ENCODE measurements at places on chromosomes 4 and X. TPM values are rescaled to one million over a fixed set of nuclear protein-coding genes. Genes with fewer than 3 reads are reported as not detected.

THAP9 gene
- 7.1 TPM for total RNA-seq

DNA sequence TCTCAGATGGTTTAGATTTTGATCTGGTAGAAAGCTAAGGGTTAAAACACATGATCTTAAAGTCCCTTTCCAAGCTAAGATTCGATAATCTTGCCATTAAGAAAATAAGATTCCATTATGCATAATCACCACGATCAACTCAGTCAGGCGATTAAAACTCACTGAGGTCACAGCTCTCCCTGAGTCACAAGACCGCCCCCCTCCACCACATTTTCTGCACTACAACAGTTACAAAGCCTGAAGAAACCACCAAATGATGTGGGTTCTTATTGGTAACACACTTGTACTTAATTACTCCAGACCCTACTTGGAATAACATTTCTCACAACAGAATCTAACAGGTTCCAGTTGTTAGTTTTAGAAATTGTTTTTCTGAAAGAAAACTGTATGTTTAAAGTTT, 62.8 kb downstream of the SH3KBP1 start:
- DNase-seq = no peak

GPR173 gene
- 2.5 TPM for total RNA-seq

DNA sequence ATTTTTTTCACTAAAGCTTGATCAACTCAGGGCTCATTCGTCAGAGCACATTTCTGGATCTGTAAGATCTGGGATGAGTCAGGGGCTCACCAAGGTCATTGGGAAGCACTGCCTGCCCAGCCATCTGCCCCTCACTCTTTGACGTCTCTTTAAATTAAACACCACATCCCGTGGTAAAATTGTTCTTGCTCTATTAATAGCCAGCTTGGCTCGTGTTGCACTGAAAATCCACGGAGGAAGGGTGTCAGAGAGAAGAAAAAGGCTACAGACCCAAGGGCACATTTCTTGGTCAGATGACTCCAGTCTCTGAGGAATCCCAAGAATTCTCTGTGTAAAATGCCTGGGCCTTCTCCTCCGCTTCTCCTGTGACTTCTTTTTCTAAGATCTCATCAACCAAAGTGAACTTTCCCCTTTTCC, 45.7 kb upstream of the GATB start:
- DNase-seq = peak; percentile 80

WDR13 gene
- 72.7 TPM for total RNA-seq

DNA sequence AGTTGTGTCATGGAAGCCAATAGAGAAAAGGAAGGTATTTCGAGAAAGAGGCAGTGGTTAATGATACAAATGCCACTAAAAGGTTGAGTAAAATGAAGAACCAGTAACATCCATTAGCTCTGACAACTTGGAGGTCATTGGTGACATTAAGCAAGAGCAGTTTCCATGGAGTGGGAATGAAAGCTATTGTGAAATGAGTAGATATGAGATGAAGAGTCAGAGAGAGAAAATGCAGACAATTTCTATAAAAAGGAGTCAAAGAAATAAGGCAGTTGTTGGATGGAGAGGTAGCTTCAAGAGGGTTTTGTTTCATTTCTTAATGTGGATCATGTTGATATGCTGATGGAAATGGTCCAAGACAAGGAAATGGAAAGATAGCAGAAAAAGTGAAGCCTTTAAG, 9.6 kb upstream of the AMTN start:
- peak; percentile 68 for DNase-seq

LINC00632 gene
- 10.9 TPM for total RNA-seq

- DNase-seq = no peak
These were observed 605.1 kb downstream of the BCOR start for GRCh38 chrX:39492497-39493162.

- no peak for DNase-seq
These were observed 121.1 kb upstream of the OTUD4 start for GRCh38 chr4:145301386-145302080.

DNA sequence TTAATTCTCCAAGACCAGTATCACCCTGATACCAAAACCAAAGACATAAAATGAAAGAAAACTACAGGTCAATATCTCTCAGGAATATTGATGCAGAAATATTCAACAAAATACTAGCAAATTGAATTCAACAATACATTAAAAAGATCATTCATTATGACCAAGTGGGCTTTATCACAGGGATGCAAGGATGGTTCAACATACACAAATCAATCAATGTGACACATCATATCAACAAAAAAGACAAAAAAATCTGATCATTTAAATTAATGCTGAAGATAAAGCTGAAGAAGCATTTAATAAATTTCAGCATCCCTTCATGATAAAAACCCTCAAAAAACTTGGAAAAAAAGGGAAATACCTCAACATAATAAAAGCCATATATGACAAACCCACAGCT, 341.4 kb downstream of the GUCY2F start:
- DNase-seq = no peak

DNA sequence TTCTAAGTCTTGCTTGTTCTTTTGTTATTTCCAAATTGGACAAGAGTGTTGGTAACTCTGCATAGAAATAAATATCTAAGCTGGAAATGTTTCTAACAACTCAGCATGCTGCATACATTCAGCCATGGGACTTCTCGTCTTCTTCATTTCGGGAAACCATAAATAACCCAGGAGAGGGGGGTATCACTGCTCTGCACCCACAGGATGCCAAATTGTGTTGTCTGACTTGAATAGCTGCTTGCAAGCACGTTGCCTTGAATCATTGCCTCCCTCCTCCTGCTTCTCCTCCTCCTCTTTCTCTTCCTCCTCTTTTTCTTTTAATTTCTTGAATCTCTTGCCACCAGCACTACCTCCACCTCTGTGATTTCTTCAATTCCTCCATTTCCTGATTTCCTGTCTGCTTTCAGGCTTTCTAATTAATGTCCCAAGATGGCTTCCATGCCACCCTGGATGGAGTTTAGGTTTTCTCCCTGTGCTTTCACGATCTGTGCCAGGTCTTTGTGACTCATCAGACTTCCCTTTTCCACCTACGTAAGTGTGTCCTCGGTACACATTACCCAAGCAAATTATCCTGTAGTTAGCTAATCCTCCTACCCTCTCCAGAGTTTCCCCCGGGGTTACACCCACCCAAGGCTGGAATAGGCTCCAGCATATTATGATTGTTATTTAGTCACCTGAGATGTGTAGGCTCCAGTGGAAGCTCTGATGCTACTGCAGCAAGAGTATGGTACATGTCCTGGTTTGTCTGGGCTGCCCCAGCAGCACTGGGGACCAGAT, 122.6 kb upstream of the VCX3B start:
- DNase-seq = no peak

DNA sequence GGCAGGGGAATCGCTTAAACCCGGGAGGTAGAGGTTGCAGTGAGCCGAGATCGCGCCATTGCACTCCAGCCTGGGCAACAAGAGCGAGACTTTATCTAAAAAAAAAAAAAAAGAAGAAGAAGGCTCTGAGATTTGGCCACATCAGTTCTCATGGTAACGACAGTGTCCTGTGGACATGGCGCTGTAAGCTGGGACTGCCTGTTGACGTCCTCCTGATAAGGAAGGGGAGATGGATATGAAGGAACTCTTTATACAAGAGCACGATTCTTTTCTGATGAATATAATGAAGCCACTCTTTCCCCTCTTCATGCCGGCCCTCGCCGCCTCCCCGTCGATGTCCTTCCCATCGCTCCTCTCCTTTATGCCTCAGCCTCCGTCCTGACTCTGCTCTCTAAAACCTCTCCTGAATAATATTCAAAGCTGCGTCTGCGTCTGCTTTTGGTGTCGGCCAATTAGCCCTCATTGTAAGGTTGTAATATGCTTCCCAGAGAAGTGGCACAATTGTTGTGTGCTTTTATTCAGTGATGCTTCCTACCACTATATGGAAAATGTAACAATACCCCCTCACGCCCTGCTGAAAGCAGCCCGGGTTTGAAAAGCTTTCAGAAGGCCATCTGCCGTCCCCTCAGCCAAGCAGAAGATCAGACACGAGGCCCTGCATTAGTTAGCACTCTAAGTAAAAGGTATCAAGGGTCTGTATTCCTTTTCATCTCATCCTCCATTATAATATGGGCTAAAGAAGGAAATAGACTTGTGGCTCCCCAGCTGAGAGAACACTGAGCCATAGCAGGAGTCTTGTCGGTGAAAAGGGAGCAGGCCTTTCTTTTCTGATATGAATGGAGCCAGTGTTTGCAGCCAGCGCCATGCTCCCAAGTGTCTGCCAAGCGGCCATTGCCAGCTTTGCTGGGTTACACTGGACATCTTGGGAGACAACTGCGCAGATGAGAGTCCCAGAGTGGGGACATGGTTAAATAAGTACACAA, 22.1 kb upstream of the SCOC start:
- DNase-seq = no peak

SCRG1 gene
- 0.49 TPM for total RNA-seq

PAGE5 gene
- total RNA-seq = not detected

DNA sequence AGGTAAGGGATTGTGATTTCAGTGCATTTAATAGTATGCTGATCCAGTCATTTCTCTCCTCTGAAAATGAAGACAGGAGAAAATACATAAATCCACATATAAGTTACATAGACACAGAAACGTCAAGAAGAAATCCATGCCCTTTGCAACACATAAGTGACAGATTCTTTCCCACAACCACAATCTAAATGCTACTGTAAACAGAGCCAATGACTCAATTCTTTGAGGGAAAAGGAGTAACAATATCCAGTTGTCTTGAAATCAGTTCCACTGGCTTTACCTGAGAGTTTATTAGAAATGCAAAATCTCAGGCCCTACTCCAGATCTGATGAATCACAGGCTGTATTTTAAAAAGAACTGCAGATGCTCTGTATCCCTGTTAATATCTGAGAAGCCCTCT, 66.4 kb downstream of the ARAP2 start:
- no peak for DNase-seq

DNA sequence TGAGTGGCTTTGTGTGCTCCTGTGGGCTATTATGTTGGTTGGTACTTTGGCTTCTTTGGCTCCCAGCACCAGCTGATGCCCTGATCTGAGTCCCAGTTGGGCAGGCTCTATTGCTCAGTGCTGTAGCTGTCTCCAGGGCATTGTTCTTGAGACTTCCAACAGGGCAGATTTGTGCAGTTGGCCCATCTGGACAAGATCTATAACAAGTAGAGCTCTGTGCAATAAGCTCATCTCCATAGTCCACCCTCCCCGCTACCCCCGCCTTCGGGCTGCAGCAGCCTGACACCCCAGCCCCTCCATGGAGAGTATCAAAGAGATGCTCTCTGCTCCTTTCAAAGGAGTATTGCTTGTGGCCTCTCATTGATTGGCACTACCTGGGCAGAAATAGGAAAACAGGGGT, 5.8 kb upstream of the TMEM31 start:
- no peak for DNase-seq

IGSF1 gene
- total RNA-seq = 0.09 TPM

GRCh38 chr4:168731706-168732414, 235.0 kb downstream of the PALLD start:
- DNase-seq = no peak

DNA sequence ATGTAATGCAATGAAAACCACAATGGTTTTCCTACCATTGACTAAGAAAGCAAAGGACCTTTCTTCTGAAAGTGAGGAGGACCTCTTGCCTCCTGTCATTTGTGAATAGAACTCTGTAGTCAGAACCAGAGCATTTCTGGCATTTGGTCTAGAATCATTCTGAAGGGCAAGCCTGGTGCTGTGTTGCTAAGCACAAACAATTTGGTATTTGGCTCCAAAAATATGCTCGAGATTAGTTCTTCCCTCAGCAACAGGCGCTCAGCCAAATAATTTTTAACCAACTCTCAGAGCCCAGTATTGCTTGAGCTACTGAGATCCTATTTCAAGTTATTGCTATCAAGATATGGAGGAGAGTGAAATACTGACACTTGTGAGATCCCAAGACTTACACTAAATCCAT, 71.0 kb downstream of the SNCA start:
- peak; percentile 56 for DNase-seq

DNA sequence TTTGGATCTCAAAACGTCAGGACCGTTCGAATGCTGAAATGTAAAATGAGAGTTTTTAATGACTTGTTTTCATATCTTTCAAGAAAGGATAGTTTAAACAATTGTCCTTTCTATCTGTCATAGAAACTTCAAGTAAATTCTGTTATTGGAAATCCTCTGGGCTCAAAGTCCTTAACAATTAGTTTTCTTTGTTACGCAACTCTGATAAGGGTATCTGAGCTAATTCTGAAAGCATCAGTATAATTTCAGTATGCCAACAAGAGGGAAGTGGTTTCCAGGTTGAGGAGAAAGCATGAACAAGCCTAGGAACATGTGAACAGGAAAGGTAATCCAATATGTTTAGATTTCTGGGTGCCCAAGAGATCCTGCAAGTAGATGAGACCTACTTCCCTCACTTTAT, 22.0 kb downstream of the ADH7 start:
- DNase-seq = peak; percentile 29

DNA sequence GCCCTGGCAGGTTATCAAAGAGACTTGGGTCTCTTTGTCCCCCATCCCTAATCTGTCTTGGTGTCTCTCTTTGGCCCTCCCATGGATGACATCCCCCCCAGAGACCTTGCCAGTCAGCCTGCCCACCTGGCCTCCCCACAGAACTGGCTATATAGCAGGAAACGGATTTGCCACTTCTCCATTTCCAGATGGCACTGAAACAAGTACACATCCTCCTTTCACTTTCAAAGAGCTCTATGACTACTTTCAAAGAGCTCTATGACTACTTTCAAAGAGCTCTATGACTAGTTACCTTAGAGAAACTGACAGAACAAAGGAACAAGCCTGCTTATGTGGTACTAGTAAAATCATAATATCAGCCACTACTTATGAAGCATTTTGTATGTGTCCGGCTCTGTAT, 175.3 kb downstream of the MAML3 start:
- no peak for DNase-seq

DNA sequence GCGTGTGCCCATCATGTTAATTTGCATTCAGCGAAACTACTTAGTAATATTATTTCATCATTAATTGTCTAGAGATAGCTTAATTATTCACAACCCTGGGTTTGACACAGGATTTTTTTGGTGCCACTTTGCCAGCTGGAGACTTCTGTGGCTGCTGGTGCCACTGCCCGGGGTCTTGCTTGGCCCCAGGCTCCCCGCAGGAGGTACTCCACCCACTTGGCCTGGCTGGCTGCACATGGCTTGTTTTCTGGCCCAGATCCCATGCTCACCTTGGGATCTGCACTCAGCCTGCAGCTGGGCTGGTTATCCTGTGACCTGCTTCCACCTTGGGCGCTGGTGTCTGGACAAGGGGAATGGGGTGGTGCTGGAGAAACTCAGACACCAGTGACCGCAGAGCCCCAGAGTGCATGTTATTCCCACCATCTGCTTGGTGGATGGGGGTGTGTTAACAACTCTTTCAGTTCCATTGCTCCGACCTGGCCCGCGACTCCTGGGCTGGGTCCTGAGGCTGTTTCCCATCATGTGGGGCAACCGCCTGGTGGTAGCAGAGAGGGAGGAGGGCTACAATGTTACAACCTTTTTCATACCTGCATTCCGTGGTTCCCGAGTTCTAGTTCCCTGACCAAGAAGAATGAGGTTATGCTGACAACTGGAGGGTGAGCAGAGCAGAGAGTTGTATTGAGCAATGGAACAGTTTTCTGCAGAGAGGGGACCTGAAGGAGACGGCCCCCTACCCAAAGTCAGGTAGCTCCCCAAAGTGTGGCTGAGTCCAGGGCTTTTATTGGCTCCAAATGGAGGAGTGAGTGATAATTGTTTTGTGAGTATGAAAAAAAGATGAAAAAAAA, 1950.0 kb upstream of the IGFBP7 start:
- DNase-seq = no peak
